ENCODE measurements at places on chromosomes 4 and X.

DNA sequence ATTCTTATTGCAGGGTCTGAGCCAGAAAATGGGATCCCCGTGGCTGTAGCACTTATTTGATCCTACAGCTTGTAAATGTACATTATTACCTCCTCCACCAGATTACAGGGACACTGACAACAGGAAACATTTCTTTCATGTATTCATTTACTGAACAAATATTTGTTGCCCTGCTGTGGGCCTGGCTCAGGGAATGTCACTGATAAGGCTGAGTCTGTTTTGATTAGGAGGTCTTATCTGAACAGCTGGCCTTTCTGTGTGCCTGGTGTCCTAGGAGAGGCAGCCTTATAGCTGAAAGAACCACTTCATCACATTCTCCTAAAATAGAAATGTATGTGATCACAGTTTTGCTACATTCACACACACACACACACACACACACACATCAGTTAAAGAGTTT lies 45.5 kb upstream of the PROM1 start:
- no peak for DNase-seq

DNA sequence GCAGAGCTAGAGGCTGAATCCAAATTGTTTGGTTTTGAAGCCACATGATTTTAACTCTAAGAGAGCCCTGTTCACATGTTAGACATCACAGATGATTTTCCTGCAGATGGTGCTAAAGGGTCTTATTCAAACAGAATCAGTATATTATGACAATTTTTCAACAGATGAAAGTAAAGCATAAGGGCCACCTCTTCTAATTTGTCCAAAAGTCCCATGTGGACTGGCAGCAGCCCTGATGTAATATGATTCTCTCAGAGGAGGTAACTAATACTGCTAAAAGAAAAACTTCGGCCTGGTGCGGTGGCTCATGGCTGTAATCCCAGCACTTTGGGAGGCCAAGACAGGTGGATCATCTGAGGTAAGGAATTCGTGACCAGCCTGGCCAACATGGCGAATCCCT lies 26.0 kb upstream of the SETD7 start:
- DNase-seq: no peak

DNA sequence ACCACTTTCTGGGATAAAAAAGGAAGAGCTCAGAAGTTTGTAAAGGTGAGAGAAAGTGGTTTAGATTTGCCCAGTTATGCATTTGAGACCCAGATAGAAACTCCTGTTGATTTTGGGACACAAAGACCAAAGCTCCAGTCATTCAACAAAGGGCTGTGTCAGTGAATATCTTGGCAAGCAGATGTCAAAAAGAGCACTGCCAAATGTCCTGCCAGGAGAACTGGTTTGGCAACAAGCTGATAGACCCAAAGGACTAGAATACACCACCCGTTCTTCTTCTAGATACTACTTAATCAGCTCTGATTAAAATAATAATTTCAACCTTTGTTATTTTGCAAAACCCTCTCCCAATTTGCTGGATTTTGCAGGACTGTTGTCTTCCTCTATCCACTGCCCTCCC lies 121.4 kb downstream of the NHS start:
- DNase-seq: no peak

DNA sequence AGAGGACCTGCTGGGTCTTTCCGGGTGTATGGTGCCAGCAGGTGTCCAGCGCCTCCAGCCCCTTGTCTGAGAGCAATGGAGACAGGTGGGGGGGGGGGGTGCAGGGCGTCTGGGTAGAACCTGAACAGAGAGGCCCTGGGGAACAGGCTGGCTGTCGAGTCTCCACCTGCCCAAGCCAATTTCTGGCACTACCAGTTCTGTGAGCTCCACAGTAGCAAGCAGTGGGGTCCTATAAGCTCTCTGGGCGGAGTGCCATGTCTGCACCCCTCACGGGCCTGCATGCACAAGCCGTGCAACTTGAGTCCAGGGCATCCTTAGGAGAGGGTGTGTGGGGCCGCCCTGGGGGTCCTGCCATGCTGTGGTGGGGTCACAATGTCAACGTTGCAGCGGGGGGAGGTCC lies 10.1 kb upstream of the FGFR3 start:
- no peak for DNase-seq

GRCh38 chr4:185020293-185020808 lies 2.1 kb downstream of the HELT start:
- no peak for DNase-seq

DNA sequence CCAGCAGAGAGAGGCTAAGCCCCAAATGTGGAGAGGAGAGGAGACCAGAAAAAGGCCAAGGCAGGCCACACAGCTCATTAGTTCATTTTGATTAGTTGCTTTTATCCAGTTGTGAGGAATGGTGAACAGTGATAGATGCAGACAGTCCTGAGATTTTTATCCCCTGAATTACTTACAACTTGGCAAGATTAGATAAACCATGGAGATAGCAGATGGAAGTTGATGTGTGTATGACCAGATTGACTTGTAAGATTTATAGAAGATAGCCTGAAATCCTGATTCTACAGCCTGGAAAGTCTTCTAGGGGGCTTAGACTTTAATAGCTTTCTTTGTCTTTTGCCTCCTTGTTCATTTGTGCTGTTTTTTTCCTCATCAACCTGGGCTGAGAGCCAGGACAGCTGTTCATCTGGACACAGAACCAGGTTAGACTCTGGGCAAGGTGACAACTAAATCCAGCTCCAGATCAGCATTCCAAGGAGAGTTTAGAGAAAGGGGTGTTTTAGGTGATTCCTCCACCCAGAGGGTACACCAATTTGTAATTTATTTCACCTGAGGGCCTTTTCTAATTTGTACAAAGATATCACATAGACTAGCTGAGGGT lies 215.5 kb downstream of the SPATA18 start:
- no peak for DNase-seq

- no peak for DNase-seq
Measured at GRCh38 chr4:24489870-24490269, 94.5 kb downstream of the DHX15 start.

GRCh38 chr4:37595875-37596680 lies 90.1 kb downstream of the RELL1 start:
- DNase-seq: no peak

DNA sequence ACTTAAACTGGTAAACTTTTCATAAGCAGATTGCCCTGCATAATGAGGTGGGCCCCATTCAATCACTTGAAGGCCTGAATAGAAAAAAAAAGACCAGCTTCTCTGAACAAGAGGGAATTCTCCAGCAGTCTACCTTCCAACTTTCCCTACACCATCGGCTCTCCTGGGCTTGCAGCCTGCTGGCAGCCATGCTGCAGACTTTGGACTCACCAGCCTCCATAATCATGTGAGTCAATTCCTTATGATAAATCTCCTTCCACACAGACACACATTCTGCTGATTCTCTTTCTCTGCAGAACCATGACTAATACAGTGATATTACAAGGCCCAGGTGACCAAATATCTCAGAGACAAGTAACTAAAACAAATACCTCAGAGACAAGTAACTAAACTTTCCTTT lies 113.8 kb upstream of the WDR17 start:
- no peak for DNase-seq

DNA sequence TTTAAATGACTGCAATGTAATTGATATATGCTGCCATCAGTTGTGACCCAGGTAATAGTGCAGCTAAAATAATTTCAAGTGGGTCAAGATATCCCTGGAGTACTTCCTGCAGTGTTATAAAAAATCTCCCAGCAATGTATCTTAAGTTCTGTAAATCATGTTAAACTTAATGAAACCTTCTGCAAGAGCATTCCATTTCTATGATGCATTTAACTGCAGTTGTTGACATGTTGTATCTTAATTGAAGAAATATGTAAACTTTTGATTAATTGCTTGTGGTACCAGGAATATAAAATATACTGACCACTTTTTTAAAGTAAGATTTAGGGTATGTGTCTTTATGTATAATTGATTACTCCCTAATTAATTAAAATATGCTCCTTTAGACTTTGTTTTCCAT lies 213.6 kb downstream of the AFF2 start:
- DNase-seq: no peak

GRCh38 chrX:42616981-42617380 lies 161.0 kb downstream of the PPP1R2C start:
- no peak for DNase-seq

- no peak for DNase-seq
Measured at GRCh38 chr4:135838889-135839288, 1637.3 kb upstream of the PABPC4L start.

- DNase-seq: no peak
Measured at GRCh38 chr4:3732076-3733028, 33.8 kb upstream of the ADRA2C start.

GRCh38 chr4:145936997-145937901 lies 1.4 kb downstream of the ZNF827 start:
- peak; percentile 49 for DNase-seq

DNA sequence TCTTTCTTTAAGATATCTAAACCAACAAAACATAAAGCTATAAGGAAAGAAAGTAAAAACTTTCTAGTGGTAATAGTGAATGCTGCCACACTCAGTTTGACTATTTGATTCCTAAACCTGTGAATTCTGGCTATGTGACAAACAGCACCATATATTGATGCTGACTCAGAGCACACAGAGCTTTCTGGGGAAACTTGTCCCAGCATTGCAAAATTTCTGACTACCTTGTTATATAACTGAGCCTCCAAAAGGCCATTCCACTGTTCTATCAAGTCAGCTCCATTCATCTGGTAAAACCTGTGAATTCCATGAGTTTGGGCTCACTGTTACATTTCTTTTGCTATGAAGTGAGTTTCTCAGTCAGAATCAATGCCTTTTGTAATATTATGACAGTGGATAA lies 1229.7 kb downstream of the PCDH18 start:
- no peak for DNase-seq

GRCh38 chrX:70331161-70331560 lies 41.3 kb downstream of the KIF4A start:
- no peak for DNase-seq

DNA sequence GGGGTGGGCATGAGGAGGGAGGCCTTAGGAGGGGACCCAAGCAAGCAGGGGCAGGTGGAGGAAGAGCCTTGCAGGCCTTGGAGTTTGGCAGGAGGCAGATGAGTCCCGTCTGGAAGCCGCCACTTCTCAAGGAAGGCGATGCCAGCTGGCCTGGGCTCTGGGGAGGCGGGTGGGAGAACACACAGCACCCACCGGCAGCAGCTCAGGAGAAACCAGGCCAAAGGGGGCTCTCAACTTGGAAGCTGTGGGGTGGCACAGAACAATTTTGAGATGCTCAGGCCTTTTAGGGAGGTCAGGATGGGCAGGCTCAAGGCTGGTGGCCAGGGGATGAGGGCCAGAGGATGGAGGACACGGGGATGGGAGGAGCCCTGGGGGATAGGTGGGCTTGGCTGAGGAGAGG lies 11.6 kb upstream of the DUSP9 start:
- DNase-seq: no peak

GRCh38 chr4:184856277-184856609 lies 30.5 kb upstream of the ACSL1 start:
- DNase-seq: no peak

DNA sequence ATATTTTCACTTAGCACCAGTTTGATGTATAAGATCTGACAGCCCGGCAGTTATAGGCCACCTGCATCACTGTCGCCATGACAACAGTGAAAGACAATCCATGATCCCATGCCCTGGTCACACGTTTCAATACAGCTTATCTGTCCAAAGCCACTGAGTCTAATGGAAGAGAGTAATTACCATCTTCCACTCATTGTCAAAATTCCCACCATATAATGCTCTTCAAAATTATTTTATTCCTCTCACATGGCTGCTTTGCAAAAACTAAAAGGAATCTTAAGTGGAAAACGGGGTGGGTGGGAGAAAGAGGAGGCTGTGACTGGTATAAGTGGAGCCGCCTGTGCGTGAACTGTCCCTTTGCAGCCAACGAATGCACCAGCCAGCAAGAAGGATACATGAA lies 44.2 kb downstream of the MAML3 start:
- no peak for DNase-seq

- no peak for DNase-seq
Measured at GRCh38 chrX:16138108-16138427, 14.7 kb downstream of the GRPR start.

All from naive thymus-derived CD4-positive, alpha-beta T cell (primary cell).